ENCODE measurements at places on chromosomes 5 and 9. TPM values are rescaled to one million over a fixed set of nuclear protein-coding genes. Genes with fewer than 3 reads are reported as not detected.

Gene CDC25C
- polyA plus RNA-seq: 8.2 TPM

Gene NR2F1
- polyA plus RNA-seq: 231 TPM

Gene LIX1
- polyA plus RNA-seq: 5.1 TPM

Gene RASEF
- 7.5 TPM for polyA plus RNA-seq

Gene ARID3C
- 0.21 TPM for polyA plus RNA-seq

Gene FCN1
- 3.5 TPM for polyA plus RNA-seq

Gene CYLC2
- polyA plus RNA-seq: not detected

Gene ORM2
- not detected for polyA plus RNA-seq

Gene SKP1
- 797 TPM for polyA plus RNA-seq

Gene FAM221B
- polyA plus RNA-seq: 0.08 TPM

Gene SHISAL2B
- polyA plus RNA-seq: not detected

Gene CNTRL
- 33.6 TPM for polyA plus RNA-seq

Gene ADRB2
- polyA plus RNA-seq: 0.35 TPM

Gene CSF1R
- 16.9 TPM for polyA plus RNA-seq

Gene ACTBL2
- not detected for polyA plus RNA-seq

Gene SERF1A
- polyA plus RNA-seq: 14.5 TPM

Gene SLC46A2
- 0.21 TPM for polyA plus RNA-seq

Gene PKD2L2
- polyA plus RNA-seq: 0.84 TPM

Gene JADE2
- 11.2 TPM for polyA plus RNA-seq

Gene INSYN2B
- 2.3 TPM for polyA plus RNA-seq
